Naive thymus-derived CD4-positive, alpha-beta T cell (primary cell): ENCODE measurements at places on chromosomes 16 and 17. TPM values are rescaled to one million over a fixed set of nuclear protein-coding genes. Genes with fewer than 3 reads are reported as not detected.

DNA sequence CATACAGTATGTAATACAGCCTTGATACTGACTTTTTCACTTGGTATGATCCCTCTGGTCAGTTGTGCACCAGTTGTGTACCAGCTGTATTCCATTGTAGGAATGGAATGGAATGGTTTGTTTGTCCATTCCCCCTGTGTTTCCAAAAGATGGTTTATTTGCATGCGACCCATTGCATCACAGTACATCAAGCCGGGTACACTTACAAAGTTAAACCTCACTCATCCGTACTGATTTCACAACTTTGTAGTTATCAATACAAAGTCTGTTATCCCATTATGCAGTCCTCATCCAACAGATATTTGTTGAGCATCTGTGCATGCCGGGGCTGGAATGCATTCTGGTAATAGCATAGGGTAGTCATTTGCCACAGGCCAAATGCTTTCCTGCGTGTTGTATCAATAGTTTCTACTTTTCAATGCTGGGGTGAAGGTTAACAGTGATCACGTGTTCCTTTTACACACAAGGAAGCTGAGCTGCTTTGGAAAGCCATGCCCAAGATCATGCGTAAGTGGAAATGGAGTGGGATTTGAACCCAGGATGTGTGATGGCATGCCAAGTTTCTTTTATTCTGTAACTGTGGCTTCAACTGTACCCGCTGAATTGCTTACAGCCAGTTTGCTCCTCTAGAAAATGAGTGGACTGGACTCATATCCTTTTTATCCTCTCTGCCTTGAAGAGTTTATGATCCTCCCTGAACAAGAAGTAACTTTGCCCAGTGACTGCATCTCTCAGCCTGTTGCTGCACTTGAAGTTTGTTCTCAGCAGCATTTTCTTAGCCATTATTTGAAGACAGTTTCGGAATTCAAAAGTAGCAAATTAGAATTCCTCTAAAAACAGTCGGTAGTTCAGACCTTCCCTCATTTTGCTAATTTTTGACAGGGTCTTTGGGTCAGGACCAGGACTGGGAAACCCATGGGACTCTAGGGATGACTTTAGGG, 228.5 kb downstream of the CCDC182 start:
- no peak for DNase-seq

GRCh38 chr17:74394977-74395376, 27.7 kb downstream of the GPR142 start:
- no peak for DNase-seq

GRCh38 chr17:31388770-31389656, 2.5 kb upstream of the RAB11FIP4 start:
- peak; percentile 38 for DNase-seq

- no peak for DNase-seq
Measured at GRCh38 chr17:39631403-39631802, 4.7 kb downstream of the PPP1R1B start.

Gene HS3ST2
- 0.54 TPM for total RNA-seq

Gene ODF4
- total RNA-seq, result not detected in 2 replicates

DNA sequence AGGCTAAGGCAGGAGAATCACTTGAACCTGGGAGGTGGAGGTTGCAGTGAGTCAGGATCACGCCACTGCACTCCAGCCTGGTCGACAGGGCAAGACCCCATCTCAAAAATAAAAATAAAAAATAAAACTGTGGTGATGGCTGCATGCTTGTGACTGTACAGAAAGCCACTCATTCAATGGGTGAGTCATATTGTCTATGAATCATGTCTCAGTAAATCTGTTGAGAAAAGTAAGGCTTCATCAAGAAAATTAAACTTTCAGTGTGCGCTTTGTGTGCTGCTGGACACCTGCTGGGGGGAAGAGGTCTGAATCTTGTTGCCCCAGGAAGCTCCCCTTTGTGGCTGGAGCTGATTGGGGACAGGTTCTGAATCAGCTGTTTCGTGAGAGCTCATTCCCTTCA, 11.3 kb downstream of the NUBP1 start:
- DNase-seq, result no peak

Gene CPNE7
- not detected for total RNA-seq

- no peak for DNase-seq
Measured at GRCh38 chr17:50100480-50100883, 5.3 kb downstream of the PDK2 start.

Gene EIF1
- 934 TPM for total RNA-seq

DNA sequence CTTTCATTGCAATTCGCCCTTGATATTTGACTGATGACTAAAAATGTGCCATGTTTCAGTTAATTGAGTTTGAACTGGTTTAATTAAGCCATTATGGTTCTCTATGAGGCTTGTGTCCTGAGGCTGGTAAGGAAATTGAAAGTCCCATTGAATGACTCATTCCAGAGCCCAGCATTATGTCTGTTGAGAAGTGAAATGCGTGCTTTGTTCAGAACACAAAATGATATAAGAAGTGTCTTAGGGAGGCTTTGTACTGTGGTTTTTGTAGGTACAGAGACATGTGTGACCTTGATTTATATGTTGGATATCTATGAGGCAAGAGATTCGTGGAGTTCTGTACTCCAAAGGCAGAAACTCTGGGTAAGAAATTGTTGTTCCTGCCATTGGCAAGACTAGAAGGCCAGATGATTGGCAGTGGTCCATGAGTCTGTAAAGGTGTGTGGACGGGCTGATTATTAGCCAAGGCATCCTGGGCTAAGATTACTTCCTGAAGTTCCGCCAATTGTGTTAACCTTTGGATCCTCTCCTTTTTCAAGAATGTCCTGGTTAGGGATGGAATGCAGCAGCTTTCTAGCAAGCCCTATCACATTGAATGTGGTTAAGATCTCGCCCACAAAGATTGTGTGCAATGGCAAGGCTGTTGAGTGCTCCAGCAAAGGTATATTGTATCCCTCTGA, 103.7 kb downstream of the NPIPB5 start:
- DNase-seq, result no peak

Gene RNF213
- total RNA-seq, result 718 and 775 TPM in 2 replicates

- no peak for DNase-seq
Measured at GRCh38 chr17:39591958-39592954, 15.5 kb downstream of the NEUROD2 start.

DNA sequence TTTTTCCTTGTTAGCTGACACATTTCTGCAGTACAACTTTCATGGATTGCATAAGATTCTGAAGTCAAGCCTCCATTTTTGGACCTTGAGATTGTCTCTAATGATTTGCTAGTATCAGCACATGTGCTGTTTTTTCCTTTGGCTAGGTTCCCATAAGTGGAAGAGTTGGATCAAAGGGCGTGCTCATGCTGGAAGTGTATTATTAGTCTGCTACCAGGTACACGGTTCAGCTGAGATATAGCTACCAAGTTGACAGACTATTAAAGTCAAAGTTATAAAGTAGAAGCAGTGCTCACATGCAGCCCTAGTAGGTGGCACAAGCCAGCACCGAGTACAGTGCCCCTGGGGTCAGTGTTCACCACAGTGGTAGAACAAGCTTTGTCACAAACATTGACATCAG, 3.2 kb downstream of the FAHD1 start:
- no peak for DNase-seq

DNA sequence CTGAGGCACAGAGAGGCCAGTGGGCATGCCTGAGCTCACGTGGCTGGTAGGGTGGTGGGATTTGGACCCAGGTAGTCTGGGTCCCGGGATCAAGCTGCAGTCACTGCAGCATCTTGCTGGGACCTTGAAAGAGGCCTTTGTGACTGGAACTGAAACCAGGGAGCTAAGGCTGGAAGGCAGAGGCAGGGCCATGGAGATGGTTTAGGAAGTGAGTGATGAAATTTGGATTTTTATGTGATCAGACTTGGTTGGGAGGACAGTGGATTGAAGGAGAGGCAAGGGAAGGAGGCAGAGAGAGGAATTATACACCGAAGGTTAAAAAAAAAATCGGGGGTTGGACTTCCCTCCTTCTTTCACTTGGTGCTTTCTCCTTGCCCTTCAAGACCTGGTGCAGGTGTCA, 255.4 kb upstream of the CACNG5 start:
- no peak for DNase-seq

GRCh38 chr17:50052822-50053653, 2.9 kb upstream of the ITGA3 start:
- DNase-seq, result no peak

DNA sequence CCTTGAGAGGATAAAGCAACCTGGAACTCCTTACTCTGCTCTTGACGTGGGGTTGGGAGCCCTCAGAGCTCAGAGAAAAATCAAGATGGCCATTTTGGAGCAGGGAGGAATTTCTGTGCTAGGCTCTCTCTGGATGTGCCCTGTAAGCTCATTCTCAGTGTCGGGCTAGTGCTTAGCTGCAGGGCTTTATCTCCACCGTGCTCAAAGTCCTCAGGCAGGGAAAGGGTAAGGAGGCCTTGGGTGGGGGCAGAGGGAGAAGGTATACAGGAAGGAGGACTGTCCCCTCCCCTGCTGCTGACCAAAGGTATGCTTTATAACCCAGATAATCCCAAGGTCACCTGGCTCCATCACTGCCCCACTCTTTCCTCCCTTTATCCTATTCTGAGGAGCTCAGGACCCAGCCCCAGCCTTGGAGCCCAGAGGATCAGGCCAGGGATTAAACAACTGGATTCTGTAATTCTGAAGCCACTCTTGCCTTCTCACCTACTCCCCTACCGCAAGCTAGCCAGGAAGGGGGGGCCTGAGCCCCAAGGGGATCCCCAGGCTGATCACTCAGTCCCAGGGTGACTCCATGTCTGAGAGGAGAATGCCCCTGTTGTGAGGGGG, 1.1 kb downstream of the DHRS11 start:
- DNase-seq, result no peak

Gene KRTAP1-5
- total RNA-seq, result not detected in 2 replicates

GRCh38 chr16:77137045-77137444, 53.9 kb upstream of the MON1B start:
- DNase-seq, result no peak

Gene FSCN2
- 1.6 TPM for total RNA-seq
